SK-N-SH (cell line): ENCODE measurements at places on chromosomes 13 and 19. TPM values are rescaled to one million over a fixed set of nuclear protein-coding genes. Genes with fewer than 3 reads are reported as not detected.

- H3K4me1 ChIP-seq, result no peaks in the 10 kb centered on the region
- no peaks in the 10 kb centered on the region for H3K27me3 ChIP-seq
- DNase-seq, result no peak
- no peak overlapping the region for H3K4me3 ChIP-seq
- H3K27ac ChIP-seq, result no peak overlapping the region
Measured at GRCh38 chr13:53494406-53494805, 465.8 kb downstream of the OLFM4 start.

DNA sequence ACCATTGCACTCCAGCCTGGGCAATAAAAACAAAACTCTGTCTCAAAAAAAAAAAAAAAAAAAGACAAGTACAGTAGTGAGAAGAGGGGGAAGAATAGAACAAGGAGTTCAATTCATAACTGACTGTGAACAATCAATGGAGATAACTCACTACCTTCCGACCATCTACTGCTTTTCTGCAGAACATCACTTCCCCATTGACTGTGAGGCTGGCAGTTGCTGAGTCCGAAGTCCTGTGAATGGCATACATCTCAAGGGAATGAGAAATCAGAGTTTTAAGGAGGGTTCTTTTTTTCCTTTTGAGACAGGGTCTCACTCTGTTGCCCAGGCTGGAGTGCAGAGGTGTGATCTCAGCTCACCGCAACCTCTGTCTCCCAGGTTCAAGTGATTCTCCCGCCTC, 11.2 kb downstream of the ZNF565 start:
- H3K4me1 ChIP-seq, result no peaks in the 10 kb centered on the region
- DNase-seq, result no peak
- H3K36me3 ChIP-seq, result no peaks in the 10 kb centered on the region
- H3K27ac ChIP-seq, result no peak overlapping the region

DNA sequence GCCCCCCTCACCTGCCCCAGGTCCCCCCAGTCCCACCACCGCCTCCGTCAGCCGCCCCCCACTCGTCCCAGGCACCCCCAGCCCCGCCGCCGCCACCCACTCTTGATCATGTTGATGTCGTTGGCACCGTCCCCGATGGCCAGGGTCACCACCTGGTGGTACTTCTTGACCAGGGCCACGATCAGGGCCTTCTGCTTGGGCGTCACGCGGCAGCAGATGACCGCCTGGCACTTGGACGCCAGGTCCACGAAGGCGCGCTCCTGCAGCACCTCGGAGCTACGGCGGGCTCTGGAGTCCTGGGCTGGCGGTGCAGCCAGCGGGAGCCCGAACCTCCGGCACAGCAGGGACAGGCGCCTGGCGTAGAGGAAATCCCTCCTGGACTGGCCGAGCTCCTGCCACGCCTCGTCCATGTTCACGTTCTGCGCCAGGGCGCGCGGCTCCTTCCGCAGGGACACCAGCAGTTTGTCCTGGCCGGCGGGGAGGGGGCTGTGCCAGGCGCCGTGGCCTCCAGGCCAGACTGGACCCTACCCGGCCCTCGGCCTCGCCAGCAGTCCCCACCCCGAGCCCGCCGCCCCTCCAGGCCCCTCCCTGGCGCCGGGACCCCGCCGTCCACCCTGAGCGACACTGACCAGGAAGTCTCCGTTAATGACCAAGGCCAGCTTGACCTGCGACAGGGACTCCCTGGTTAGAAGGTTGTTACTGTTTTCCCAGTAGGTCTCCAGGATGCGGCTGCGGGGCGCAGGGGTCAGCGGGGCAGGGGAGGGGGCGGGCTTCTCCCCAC, 22.6 kb downstream of the ATP8B3 start:
- H3K36me3 ChIP-seq, result no peaks in the 10 kb centered on the region
- H3K4me3 ChIP-seq, result no peak overlapping the region
- peak; percentile 67 for DNase-seq
- H3K27me3 ChIP-seq, result peaks cover 23% of the 10 kb centered on the region

GRCh38 chr19:31110336-31110735, 238.9 kb downstream of the TSHZ3 start:
- DNase-seq, result peak; percentile 36
- H3K27ac ChIP-seq, result no peak overlapping the region
- H3K36me3 ChIP-seq, result no peaks in the 10 kb centered on the region
- H3K27me3 ChIP-seq, result no peaks in the 10 kb centered on the region
- no peak overlapping the region for H3K4me3 ChIP-seq

DNA sequence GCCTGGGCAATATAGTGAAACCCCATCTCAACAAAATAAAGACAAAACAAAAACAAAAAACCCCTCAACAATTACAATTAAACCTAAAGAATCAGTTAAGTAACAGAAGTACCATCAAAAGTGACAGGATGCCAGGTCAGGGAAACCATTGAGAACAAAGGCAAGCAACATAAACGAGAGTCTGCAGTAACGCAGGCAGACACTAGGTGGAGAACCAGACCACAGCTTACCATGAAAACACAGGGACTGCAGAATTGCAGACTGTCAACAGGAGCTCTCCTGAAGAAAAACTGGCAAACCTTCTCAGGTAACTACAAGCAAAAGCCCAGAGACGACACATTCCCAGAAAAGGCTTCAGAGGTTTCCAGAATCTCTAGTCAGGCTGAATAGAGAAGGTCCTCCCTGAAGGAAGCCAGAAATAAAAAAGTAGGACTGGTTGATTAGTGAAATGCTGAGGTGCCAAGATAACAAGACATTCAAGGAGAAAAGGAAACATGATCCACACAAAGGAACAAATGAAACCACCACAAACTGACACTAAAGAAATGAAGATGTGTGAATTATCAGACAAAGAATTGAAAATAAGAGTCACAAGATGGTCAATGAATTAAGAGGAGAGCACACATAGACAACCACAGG, 2.2 kb upstream of the ZNF665 start:
- peak; percentile 66 for DNase-seq
- H3K27ac ChIP-seq, result no peak overlapping the region
- no peak overlapping the region for H3K4me3 ChIP-seq
- no peaks in the 10 kb centered on the region for H3K27me3 ChIP-seq
- H3K36me3 ChIP-seq, result peaks cover 2% of the 10 kb centered on the region; the same call in 1 of the 2 replicates

GRCh38 chr19:17075864-17076542, 426 bp downstream of the MYO9B start:
- H3K27me3 ChIP-seq, result no peaks in the 10 kb centered on the region
- peak overlapping the region; percentile 72 for H3K27ac ChIP-seq
- peaks cover 21% of the 10 kb centered on the region; the same call in 1 of the 2 replicates for H3K4me1 ChIP-seq
- peak overlapping the region; percentile 77 for H3K4me3 ChIP-seq

DNA sequence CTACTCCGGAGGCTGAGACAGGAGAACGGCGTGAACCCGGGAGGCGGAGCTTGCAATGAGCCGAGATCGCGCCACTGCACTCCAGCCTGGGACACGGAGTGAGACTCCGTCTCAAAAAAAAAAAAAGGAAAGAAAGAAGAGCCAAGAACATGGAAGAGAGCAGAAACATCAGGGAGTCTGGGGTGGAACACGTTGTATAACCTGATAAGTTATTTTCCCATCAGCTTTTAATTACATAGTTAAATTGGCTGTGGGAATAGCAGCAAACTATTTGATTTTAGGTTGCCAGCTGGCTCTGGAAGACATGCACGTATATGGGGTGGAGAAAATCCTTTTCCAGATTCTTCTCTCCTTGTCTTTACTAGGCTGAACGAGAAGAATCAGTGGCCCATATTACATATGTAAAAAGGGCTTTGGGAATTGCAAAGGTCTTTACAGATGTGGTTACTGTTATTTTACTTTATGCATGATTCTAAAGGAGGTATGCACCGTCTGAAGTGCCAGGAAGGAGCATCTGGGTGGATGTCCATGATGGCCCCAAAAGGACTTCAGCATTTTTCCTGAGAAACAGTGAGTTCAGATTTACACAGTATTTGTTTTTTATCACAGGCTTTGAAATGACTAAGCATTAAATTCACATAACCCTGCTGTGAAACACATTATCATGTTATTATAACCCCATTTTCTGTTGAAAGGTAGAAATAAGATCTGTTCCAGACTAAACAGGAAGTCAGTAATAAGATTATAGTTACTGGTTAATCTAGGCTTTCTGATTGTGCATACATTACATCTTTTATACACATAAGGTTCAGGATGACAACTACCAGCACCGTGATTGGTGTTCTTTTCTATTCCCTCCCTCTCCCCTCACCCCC, 4.6 kb upstream of the NAA16 start:
- no peaks in the 10 kb centered on the region for H3K27me3 ChIP-seq
- no peaks in the 10 kb centered on the region for H3K36me3 ChIP-seq
- peak overlapping the region; percentile 73 for H3K27ac ChIP-seq
- no peak overlapping the region for H3K4me3 ChIP-seq
- H3K4me1 ChIP-seq, result peaks cover 6% of the 10 kb centered on the region; the same call in 1 of the 2 replicates
- peak; percentile 21 for DNase-seq

DNA sequence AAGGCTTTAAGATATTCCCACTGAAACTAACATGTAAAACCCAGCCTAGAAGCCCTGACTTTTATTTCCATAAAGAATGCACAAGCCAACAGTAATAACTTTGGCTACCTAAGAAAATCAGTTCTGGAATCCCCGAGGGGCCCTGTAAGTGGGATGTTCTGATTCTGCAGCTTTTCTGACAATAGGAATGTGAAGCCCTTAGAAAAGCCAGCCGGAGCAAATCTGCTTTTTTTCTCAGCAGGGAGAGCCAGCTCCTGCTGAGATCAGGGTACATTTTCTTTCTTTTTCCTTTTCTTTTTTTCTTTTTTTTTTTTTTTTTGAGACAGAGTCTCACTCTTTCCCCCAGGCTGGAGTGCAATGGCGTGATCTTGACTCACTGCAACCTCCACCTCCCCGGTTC, 8.0 kb upstream of the GARRE1 start:
- DNase-seq, result no peak
- no peaks in the 10 kb centered on the region for H3K27me3 ChIP-seq
- H3K4me1 ChIP-seq, result no peaks in the 10 kb centered on the region; the same call in 1 of the 2 replicates
- H3K36me3 ChIP-seq, result no peaks in the 10 kb centered on the region

GRCh38 chr13:86298725-86299124, 499.5 kb upstream of the SLITRK6 start:
- H3K36me3 ChIP-seq, result no peaks in the 10 kb centered on the region
- H3K4me3 ChIP-seq, result no peak overlapping the region
- H3K27me3 ChIP-seq, result no peaks in the 10 kb centered on the region
- DNase-seq, result peak; percentile 0
- no peak overlapping the region for H3K27ac ChIP-seq

GRCh38 chr13:78607409-78608251, 4.3 kb upstream of the POU4F1 start:
- peaks cover 75% of the 10 kb centered on the region for H3K27me3 ChIP-seq
- no peak overlapping the region for H3K27ac ChIP-seq
- DNase-seq, result peak; percentile 45
- H3K4me1 ChIP-seq, result no peaks in the 10 kb centered on the region

Gene LGALS14
- not detected in 2 replicates for polyA plus RNA-seq

- H3K4me1 ChIP-seq, result peaks cover 38% of the 10 kb centered on the region
- H3K27ac ChIP-seq, result peak overlapping the region; percentile 96; the same call in 1 of the 2 replicates
- H3K27me3 ChIP-seq, result no peaks in the 10 kb centered on the region
- peaks cover 22% of the 10 kb centered on the region; the same call in 1 of the 2 replicates for H3K36me3 ChIP-seq
Measured at GRCh38 chr19:14516746-14517438, 1.3 kb downstream of the DNAJB1 start.

DNA sequence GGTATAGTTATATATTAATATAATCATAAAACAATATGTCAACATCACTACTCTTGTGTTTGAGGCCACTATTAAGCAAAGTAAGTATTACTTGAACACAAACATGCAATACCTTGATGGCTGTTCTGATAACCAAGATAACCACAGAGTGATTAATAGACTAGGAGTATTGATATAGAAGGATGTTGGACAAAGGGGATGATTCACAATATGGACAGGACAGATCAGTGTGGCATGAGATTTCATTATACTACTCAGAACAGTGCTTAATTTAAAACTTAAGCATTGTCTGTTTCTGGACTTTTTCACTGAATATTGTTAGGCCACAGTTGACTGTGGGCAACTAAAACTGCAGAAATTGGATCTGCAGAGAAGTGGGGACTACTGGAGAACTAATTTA, 384.2 kb downstream of the SLITRK1 start:
- H3K4me1 ChIP-seq, result no peaks in the 10 kb centered on the region
- no peak overlapping the region for H3K27ac ChIP-seq
- DNase-seq, result no peak
- no peaks in the 10 kb centered on the region for H3K36me3 ChIP-seq

GRCh38 chr13:90798381-90798780, 549.1 kb upstream of the MIR17HG start:
- DNase-seq, result no peak
- no peak overlapping the region for H3K4me3 ChIP-seq
- peaks cover 8% of the 10 kb centered on the region for H3K4me1 ChIP-seq
- no peak overlapping the region for H3K27ac ChIP-seq

Gene CNN1
- 4.6 and 6.6 TPM in 2 replicates for polyA plus RNA-seq

- no peaks in the 10 kb centered on the region; the same call in 1 of the 2 replicates for H3K4me1 ChIP-seq
- peak overlapping the region; percentile 78 for H3K27ac ChIP-seq
- peaks cover 12% of the 10 kb centered on the region; the same call in 1 of the 2 replicates for H3K36me3 ChIP-seq
Measured at GRCh38 chr13:75620020-75620419, 16.1 kb upstream of the LMO7 start.

Gene KLF5
- 2.7 and 3.9 TPM in 2 replicates for polyA plus RNA-seq
